Activated T-cell treated with anti-CD3 and anti-CD28 coated beads, Interleukin-2, amount 50 U/mL, for 48 hours (primary cell): ENCODE measurements at places on chromosomes 1 and 21.

DNA sequence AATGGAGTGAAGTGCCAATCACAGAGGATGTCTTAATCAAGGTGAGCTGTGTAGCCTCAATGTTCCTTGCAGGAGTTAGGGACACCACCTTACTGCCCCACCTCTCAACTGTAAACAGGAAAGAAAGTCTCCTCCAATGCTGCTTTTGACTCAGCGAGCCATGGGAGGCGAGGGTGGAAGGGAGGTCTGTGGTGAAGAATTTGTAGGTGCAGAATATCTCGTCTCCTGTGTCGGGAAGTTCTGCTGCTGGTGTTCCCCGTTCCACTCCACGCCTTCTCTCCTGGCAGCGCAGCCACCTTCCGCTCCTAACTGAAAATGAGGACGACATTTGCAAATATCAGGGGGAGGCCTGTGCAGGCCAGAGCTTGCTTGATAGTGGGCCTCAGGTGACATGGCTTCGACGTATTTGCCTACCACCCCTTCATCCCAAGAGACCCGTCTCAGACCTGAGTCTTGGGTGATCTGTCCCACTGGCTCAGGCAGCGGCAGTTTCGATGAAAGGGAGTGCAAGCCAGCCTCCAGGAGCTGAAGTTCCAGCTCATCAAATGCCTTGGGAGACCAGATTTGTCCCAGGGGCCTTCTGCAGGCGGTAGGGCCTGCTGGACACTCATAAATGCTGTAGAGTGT lies 368.3 kb upstream of the C1orf174 start:
- DNase-seq: no peak

- DNase-seq: no peak
These were observed 125.8 kb downstream of the SLC45A1 start for GRCh38 chr1:8443558-8444194.

GRCh38 chr1:18058206-18058921 lies 49.2 kb upstream of the IGSF21 start:
- no peak for DNase-seq

DNA sequence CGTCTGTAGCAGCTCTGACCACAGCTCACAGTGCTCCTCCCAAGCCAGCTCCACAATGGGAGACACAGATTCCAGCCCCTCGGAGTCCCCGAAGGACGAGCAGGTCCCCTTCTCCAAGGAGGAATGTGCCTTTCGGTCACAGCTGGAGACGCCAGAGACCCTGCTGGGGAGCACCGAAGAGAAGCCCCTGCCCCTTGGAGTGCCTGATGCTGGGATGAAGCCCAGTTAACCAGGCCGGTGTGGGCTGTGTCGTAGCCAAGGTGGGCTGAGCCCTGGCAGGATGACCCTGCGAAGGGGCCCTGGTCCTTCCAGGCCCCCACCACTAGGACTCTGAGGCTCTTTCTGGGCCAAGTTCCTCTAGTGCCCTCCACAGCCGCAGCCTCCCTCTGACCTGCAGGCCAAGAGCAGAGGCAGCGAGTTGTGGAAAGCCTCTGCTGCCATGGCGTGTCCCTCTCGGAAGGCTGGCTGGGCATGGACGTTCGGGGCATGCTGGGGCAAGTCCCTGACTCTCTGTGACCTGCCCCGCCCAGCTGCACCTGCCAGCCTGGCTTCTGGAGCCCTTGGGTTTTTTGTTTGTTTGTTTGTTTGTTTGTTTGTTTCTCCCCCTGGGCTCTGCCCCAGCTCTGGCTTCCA lies 22.9 kb upstream of the VPS13D start:
- no peak for DNase-seq

DNA sequence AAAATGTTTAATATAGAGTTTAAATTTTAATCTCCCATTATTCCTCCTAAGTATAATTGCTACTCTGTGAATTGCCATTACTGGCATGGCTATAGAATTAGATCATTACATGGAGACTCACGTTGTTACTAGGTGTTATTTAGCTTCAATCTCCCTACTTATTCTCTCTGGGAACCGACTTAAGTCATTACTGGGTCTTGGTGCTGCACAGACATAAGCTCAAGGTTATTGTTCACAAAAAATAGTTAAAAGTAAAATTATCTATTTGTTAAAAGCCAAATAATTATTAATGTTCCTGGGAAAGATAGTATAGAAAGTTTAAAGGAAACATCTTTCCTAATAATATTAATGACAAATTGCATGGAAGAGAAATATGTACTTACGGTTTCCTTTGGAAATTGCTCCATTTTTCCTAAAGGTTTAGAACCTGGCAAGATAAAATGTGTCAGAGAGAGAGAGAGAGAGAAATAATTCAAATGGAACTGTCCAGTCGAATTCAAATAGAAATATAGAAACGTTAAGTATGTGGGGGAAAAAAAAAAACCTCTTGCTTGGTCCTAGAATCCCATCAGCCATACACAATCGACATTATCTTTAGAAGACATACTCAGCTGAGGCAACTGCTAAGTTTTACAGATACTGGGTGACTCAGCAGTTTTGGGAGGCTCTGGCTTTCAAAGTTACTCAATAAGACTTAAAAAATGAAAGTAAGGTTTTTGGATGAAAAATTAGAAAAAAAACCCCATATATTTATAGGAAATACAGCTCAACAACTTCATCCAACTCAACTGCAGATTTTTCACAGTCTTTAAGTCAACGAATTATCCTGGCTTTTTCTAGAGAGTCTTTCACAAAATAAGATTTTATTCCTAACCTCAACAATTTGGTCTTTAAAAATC lies at the start of gene SPTA1:
Gene SPTA1 (minus strand): TSS at position 605 of the 899 bp plus-strand sequence. CDS start 198 bp downstream, at position 407.
- DNase-seq: no peak

DNA sequence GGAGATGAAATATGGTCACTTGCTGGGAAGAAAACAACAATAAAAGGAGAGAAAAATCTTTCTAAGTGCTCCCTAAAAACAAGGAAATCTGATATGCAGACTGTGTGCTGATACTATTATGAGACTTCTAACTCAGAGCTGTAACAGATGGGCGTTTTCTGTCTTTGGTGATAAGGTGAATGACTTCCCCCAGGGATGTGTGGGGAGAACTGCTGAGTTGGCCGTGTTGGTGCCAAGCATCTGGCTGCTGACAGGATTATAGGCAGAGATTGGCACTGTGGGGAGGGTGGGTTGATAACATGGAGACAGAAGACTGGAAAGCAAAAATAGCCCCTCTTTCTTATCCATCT lies 438.5 kb upstream of the PLXNA2 start:
- no peak for DNase-seq
